ENCODE measurements at places on chromosomes 12 and 14. TPM values are rescaled to one million over a fixed set of nuclear protein-coding genes. Genes with fewer than 3 reads are reported as not detected.

The BIN2 gene
- not detected for total RNA-seq

The IL26 gene
- total RNA-seq, result not detected

The SLC35F4 gene
- total RNA-seq, result not detected

The RBP5 gene
- 0.22 TPM for total RNA-seq

The BDKRB2 gene
- under 0.01 TPM for total RNA-seq

The MYO1H gene
- not detected for total RNA-seq

The GARIN6 gene
- total RNA-seq, result not detected

The C3AR1 gene
- 0.22 TPM for total RNA-seq
